ENCODE measurements at places on chromosomes 16 and 17.

DNA sequence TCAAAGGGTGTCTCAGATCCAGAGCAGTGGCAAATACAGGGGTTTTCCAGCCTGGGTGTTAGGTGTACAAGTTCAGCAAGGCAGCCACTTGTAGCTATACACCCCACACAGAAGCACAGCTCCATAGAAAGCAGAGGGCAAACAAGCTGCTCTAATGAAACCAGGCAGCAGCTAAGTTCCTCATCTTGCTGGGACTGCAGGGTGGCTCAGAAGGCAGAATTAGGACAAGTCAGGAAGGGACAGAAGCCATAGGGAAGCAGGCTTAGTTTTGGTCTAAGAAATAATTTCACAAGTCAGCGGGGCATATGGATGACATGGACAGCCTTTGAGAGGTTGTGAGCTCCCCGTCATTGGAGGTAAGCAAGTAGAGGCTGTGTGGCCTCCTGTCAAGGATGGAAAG, 23.7 kb downstream of the CNGB1 start:
- DNase-seq: no peak

DNA sequence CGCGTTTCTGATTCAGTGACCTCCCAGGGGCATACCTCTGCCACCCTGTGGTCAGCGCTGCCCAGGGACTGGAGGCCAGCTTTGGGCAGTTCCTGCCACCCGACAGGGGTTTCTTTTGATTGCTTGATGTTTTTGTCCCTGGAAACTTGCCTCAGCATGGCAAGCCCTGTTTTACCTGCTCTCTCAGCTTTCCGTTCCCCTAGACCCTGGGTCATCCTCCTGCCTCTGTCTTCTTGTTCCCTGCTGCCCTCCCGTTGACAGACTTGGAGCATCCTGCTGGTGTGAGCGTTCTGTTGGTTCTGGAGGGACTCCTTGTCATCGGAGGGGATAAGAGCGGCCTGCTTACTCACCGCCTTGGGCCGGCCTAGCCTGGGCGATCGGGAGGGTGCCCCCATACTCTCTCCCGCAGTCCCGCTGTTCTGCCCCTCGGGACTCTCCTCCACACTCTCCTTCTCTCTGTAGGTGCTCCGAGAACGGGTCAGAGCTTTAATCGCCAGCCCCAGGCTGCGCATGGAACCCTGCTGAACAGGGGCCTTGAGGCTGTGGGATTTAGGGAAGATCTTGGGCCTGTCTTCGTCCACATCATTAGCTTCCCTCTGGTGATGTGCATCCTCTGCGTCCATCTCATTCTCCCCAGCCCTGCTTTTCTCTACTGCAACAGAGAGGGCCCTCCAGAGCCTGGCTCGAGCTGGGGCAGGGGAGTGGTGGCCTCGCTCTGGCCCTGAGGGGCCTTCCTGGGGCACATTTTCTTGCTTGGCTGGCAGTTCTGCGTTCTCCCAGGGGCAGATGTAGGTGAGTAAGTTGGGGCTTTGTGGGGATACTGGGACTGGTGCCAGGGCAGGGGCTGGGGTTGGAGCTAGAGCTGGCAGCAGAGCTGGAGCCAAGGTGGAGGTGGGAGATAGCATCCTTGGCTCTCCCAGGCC, 13.7 kb downstream of the GPR179 start:
- no peak for DNase-seq

GRCh38 chr17:36017799-36018198, at the start of gene CCL23:
CCL23 (minus strand) TSS chr17:36017972; CDS start chr17:36017897, 75 bp downstream.
- no peak for DNase-seq

DNA sequence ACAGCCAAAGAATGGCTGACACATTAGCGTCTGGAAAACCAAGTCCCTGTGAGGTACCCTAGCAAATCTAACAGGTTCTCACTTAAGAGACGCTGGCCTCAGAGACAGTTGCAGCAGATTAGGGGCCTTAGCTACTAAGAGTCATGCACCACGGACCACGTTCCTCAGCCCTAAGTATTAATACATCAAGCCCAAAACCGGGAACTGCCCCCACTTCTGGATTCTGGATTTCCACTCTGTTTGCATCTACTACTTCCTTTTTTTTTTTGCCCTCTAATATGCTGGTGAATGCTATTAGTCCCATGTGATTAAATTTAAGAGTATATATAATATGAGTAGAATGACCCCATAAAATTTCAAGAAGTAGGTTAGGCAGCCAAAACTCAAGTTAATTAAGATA, 775 bp upstream of the TERB1 start:
- DNase-seq: no peak

DNA sequence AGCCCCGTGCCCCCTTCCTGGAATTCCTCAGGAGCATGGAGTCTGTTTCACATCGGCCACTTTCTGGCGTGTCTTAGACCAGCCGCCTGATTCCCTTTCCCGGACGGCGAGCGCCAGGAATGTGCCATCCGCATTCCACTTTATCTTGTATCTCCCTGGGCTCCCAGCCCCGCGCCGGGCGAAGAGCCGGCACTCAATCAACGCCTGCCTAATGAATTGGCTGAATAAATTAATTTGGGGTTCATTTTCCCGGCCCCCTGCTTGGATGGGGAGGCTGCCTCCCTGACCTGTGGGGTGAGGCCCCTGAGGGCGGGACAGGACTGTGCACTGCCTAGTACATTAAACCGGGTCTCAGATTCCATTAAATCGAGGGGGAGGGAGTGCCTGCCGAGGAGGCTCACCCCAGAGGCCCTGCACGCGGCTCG, 282.3 kb upstream of the TNRC6C start:
- DNase-seq: no peak

DNA sequence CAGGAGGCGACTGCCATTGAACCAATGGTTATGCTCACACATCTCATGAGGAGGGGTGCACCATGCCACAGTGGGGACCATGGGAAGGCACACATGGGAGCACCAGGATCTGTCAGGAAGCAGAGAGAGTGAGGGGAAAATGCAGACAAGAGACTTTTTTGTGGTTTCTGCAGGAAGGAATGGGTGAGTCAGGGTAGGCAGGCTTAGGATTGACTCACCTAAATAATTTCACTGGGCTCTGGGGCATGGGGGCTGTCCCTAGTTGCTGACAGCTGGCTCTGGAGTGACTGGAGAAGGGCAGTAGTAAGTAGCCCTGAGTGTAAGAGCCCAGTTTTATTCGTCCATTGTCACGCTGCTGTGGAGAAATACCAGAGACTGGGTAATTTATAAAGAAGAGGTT, 202.4 kb downstream of the AXIN2 start:
- no peak for DNase-seq

GRCh38 chr17:30368912-30369720, 9.6 kb upstream of the CPD start:
- no peak for DNase-seq

GRCh38 chr16:17333229-17333628, 137.5 kb downstream of the XYLT1 start:
- no peak for DNase-seq

- DNase-seq: no peak
Measured at GRCh38 chr17:5562661-5563360, 21.5 kb downstream of the NLRP1 start.

DNA sequence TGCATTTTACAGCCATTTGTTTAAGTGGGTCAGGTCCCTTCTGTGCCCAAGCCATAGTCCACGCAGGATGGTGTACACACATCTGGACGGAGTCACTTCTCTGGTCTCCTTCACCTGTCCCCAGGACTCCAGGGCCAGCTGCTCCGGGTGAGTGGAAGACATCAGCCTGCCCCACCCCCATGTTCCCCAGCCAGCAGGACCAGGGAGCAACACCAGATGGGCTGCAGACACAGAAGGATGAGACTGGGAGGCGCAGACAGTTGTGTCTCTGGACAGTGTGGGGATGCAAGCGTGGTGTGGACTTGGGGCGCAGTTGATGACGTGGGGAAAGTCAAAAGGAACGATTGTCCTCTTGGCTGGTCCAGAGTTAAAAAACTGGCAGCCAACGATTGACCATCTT, 24.6 kb upstream of the WFDC1 start:
- no peak for DNase-seq

GRCh38 chr17:27293359-27293897, 486 bp upstream of the WSB1 start:
- no peak for DNase-seq

- DNase-seq: no peak
Measured at GRCh38 chr16:23324727-23325126, 22.6 kb downstream of the SCNN1B start.

DNA sequence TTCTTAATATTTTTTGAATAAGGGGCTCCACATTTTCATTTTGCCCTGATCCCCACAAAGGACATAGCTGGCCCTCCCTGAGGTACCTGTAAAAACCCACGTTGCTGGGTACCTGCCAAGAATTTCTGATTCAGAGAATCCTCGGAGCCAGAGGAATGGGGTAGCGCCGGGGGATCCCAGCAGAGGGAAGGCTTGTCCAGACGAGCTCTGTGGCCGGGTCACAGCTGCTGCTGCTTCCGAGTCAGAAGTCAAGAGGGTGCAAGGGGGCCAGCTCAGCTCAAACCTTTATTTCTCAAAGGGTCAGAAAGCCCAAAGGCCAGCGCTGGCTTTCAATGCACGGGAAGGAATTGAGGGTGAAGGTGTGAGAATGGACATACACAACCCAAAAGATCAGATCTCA, 68.9 kb upstream of the SDK2 start:
- no peak for DNase-seq

DNA sequence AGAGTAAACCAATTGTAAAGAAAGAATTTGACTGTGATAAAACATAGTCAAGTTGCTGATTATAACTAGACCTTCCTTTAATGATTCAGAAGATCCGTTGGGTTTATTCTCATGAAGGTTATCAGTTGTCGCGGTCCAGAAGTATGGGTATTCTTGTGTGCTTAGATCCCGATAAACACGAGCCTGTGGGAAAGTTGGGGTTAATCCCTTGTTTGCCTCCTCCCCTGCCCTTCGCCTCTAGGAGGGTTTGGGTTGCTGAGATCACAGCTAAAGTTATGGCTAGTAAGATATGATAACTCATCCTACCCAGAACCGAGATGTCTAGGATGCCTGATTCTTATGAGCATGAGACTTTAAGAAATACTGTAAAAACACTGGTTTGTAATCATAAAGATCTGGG, 66.8 kb downstream of the GPRC5B start:
- DNase-seq: no peak

DNA sequence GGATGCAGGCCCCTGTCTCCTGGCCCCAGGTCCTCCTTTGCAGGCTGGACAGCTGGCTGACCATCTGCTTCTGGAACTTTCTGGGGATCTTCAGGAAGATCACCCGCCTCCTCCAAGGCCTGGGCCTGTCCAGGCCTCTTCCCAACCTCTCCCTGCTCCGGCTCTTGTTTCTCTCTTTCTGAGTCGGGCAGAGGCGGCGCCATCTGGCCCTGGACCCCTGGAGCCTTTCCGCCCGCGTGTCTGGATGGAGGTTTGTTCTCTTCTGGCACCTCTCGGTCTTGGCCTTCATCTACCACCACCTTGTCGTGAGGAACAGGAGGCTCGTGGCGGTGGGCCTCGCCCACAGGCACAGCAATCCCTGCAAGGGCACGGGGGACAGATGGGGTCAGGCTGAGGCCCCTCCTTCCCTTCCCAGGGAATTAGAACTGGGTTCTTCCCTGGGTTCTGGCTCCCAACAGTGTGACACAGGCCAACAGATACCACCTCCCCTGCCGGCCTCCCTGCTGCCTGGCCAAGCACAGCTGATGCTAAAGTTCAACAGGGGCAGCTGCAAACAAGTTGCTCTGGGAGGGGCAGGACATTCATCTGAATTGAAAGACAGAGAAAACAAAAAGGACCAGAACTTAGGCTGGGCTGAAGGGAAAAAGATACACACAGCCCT, 13.3 kb downstream of the NDUFAF8 start:
- no peak for DNase-seq

DNA sequence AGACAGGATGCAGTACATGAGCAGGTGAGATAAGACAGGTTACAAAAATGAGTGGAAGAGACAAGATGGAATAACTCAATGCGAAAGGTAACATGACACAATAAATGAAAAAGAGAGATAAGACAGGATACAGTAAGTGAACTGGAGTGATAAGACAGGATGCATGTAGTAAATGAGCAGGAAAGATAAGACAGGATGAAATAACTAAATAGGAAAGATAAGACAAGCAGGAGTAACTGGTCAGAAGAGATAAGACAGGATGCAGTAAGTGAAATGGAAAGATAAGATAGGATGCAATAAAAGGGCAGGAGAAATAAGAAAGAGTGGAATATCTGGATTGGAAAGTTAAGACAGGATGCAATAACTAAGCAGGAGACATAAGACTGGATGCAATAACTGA, 8.3 kb upstream of the MYH4 start:
- no peak for DNase-seq

DNA sequence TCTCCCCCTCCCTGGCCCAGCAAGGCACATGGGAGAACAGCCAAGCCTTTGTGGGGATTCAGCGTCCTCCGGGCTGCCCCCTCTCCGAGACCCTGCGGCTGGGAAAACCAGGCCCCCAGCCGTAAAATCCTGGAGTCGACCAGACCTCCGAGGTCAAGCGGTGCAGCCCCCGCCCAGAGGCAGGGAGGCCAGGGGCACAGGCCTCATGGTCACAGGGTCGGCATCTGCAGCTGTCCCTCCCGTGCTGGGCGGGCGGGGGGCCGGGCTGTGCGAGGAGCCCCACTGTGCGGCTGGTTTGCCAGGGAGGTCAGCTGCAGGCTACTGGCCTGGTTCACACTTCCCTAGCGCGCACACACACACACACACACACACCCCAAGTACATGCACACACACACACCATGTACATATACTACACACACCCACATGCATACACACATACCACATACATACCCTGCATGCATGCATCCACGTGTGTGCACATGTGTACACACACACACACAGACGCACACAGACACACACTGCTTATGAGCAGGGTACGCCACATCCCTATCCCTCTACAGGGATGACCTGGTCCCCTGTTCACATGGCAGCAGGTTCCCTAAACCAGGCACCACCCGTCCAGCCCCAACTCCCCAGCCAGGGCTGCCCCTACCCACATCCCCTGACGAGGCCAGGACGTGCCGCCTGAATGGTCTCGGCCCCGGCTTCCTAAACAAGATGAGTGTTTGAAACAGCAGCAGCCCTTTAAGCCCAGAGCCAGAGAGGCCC, 108.9 kb upstream of the CIBAR2 start:
- DNase-seq: no peak

DNA sequence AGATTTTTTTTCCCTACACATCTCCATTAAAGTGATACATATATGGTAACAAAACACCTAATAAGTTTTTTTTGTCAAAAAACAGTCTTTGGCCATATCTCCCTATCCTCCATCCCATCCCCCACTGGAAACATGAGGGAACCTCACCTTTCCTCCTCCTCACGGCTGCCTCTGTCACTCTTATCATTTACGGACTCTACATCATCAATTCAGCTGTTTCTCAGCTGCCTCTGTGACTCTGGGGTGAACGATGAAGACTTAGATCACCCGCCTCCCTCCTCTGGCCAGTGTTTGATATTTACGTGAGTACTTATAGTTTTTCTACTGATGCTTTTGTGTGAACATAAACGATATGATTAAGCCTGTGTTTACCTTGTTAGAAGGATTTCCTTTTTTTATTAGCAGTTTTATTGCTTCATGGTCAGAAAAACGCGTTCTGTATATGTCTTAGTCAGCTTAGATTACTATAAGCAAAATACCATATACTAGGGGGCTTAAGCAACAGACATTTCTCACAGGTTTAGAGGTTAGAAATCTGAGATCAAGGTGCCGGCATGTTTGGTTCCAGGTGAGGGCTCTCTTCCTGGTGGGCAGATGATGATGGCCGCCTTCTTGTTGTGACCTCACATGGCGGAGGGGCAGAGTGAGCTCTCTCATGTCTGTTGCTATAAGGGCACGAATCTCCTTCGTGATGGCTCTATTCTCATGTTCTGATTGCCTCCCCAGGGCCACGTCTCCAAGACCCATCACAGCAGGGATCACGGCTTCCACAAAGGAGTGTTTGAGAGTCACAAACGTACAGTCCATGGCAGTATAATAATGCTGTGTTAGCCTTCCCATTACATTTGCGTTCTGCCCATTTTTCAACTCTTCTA, 32.1 kb downstream of the DNAH17 start:
- no peak for DNase-seq

Measured in stimulated activated CD4-positive, alpha-beta T cell treated with anti-CD3 and anti-CD28 coated beads, TNF-alpha, amount 100 ng/mL, for 4 hours (primary cell).